ENCODE measurements at places on chromosomes 7 and 10.

GRCh38 chr10:2813693-2814092 lies 253.7 kb upstream of the PFKP start:
- DNase-seq, result no peak

GRCh38 chr10:108545921-108546320 lies 1377.4 kb downstream of the XPNPEP1 start:
- DNase-seq, result no peak

DNA sequence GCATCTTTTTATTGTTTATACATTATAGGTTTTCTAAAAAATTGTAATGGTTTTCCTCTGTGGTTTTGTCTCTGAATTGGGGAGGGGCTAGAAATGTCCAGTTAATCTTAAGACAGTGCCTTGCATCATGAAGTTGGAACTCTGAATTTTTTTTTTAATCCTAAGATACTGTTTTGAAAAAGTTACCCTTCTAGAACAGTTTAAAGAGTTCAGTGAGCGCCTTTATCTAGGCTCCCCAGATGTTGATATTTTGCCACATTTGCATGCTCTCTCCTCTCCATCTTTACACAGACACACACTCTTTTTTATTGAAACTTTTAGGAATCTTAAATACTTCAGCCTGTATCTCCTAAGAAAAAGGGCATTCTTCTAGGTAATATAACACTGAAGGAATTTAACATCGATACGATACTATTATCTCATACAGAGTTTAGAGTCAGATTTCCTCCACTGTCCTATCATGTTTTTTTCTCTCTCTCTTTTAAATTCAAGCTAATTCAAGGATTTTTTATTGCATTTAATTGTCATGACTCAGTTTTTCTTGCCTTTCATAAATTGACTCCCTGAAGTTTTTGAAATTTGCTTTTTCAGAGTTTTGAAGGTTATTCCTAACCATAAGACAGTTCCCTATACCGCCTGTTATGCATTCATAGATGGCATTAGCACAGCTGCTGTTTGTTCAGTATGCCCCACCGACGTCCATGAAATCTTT lies 31.5 kb downstream of the PRKAR2B start:
- peak; percentile 86 for DNase-seq

GRCh38 chr10:48951707-48952106 lies 12.1 kb upstream of the LRRC18 start:
- no peak for DNase-seq

DNA sequence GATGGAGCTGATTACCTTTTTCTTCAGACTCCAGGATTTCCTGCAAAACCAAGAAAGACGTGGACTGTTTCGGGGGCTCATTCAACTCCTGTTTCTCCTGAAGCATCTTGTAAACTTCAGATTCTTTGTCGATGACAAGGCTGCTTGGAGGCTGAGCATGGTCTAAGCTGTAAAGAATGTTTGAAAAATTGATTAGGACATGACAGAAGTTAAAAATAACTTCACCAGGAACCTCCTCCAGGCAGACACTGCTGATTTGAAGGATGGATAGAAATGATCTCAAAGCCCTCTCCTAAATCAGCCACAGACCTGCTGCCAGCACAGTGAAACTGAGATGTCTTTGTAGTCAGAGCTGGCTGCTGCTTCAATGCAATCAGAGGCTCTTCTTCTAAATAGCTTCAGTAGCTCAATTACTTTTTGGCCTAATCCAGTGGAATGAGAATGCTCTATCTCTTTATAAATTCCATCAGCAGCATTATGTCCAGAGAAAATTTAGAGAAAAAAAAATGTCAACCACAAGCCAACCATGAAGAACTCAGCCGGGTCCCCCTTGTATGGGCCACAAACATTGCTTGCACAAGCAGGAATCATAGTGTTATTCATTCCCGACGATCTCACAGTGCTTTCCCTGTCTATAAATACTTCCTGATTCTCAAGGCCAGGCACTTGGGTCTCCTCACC lies 43.5 kb downstream of the PDLIM1 start:
- no peak for DNase-seq

DNA sequence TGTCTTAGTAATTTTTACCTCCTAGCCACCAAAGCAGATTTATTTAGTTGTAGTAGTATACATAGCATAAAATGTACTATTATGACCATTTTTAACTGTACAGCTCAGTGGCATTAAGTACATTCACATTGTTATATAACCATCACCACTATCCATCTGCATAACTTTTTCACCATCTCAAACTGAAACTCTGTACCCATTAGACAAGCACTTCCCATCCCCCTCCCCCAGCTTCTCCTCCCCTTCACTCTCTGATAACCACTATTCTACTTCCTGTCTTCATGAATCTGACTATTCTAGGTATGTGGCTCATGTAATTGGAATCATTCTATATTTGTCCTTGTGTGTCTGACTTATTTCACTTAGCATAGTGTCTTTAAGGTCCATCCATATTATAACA lies 71.9 kb downstream of the MRPL32 start:
- no peak for DNase-seq

GRCh38 chr7:28458732-28459131 lies 46.4 kb downstream of the CREB5 start:
- DNase-seq, result peak; percentile 68

DNA sequence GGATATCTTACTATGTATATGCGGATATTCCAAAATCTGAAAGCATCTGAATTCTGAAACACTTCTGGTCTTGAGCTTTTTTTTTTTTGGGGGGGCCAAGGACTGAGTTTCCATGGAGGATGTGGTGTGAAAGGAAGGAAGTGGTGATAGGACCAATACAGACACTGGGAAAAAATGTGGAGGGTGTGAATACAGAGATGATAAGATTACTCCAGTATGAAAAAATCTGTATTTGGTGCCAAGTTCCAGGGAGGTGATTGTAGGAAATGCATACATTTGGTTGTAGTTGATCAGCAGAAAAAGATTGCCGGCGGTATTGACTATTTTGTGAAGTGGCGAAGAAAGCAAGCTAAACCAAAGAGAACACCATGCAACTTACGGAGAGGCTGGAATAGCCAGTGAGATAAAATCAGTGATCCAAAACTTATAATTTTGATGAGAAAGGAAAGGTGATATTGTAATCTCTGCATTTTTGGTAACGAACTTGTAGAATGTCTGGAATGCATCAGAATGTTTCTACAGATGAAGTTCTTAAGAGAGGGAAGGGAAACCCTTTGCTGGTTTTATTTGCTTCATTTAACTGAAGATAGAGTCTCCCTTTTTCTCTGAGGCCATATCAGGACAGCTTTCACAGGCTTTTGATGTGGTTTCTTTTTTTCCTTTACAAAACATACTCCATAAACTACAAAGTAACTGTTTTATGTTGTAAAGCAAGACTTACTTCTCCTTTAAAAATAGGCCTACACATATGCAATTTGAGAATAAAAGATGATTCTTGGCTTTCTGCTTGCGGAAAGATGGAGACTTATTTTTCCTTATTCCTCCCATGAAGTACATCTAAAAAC lies 6.0 kb downstream of the WDR37 start:
- DNase-seq, result no peak

GRCh38 chr7:104772405-104773345 lies 241.3 kb upstream of the KMT2E start:
- no peak for DNase-seq

DNA sequence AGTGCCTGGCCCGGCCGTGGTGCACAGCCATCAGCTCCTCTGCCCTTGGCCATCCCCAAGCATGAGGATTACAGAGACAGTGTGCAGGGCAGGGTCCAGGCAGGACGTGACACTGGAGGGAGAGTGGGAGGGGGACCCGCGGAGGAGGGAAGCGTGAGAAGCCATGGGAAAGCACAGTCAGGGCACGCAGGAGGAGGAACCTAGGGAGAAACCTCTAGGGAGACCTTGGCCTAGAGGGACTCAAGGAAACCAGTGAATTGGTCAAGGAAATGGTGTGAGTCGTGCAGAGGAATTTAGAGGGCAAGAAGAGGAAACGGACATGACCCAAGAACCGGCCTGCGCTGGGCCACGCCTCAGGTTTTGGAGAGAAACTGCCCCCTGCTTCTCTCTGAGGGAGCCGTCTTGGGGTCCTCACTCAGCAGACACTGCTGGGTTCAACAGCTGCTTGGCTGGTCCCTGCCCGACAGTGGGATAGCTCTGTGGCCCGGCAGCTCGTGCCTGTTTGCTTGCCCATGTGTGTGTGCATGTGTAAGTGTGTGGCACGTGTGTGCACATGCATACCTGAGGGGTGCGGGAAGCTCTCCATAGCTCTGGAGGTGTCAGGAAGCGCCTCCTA lies 3.2 kb downstream of the OPN4 start:
- DNase-seq, result no peak
